ENCODE measurements at places on chromosomes 2 and 18.

DNA sequence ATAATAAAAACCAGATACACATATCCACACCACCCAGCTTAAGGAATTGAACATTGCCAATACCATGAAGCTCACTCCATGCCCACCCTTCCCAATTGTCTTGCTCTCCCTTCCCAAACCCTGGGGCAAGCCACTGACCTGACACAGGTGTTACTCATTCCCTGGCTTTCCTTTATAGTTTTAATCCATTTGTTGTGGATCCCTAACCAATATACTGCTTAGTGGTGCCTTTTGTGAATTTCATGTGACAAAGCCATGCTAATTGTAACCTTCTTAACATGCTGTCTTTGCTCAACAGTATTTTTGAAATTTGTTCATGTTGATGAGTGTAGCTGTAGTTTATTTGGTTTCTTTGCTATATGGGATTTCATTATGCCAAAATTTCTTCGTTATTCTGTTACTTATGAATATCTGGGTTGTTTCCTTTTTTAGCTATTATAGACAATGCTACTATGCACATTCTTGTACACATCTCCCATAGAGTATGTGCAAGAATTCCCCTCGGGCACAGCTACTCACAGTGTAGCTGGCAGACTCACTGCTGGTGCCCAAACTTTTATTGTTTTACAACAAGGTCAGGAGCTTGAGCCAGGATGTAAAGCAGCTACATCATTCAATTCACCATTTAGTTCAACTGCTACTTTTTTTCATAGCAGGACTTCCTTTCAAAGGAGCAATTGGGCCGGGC, 90.8 kb upstream of the ATL2 start:
- DNase-seq, result no peak

- DNase-seq, result no peak
Observed at GRCh38 chr2:48341551-48342133, 188.3 kb upstream of the STON1 start.

GRCh38 chr18:23369266-23369665, 83.8 kb upstream of the RIOK3 start:
- DNase-seq, result no peak

GRCh38 chr2:183592271-183592670, 468.0 kb downstream of the NUP35 start:
- no peak for DNase-seq

DNA sequence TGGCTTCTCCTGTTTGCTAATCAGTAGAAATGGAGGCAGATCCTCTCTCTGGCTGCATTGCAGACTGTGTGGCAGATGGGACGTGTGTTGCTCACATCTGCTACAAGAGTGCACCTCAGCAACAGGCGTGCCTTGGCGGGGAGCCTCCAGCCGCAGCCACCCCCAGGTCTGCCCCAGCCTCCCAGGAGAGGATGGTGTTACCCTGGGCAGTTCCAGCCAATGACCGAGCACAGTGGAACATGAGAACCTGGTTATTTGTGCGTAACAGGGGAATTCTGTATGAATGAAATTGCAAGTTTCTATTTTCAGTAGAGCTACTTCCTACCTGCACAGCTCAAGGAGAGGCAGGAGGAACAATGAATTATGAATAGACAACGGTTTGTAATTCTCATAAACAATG, 130.6 kb upstream of the CBLN2 start:
- no peak for DNase-seq

DNA sequence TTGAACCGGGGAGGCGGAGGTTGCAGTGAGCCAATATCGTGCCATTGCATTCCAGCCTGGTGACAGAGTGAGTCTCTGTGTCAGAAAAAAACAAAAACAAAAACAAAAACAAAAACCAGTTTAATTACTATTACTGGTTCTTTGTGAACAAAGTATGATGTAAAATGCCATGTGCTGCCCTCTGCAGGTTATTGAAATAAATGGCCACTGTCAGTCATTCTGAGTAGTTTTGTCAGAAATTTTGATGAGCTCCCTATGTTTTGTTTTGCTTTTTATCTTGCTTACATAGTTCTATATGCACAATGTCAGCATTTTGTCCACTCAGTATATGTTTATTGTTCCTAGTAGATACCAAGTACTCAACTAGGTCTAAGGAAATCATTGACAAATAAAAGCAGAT, 423.6 kb upstream of the CHST9 start:
- DNase-seq, result no peak

DNA sequence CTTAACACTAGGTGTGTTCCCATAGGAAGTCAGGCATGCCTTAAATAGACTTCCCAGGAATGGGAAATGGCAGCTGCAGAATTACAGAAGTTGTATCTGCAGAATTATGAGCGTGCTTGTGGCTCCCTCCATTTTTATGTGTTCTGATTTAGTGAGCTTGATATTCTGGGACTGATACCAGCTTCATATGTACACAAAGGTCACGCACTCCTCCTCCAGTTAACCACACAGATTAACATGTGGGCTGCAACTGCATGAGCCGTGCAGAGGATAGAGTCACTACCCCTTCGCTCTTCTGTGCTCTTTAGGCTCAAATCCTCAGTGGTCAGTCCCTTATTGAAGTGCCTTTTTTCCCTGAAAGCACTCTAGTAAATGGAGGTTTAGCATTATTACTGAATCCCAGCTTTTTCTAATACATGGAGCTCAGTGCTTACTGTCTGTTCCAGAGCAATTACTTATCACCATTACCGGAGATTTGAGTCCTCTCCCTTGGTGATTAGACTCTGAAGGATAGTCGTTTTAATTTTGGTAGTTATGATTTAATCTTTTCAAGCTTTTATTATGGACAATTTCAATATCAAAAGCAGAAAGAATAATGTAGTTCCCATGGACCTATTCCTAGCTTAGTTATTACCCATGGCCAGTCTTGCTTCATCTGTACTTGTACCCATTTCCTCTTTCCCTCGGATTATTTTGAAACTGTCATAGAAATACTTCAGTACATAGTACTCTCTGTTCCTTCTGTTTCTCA, 238.3 kb downstream of the PRKCE start:
- no peak for DNase-seq

DNA sequence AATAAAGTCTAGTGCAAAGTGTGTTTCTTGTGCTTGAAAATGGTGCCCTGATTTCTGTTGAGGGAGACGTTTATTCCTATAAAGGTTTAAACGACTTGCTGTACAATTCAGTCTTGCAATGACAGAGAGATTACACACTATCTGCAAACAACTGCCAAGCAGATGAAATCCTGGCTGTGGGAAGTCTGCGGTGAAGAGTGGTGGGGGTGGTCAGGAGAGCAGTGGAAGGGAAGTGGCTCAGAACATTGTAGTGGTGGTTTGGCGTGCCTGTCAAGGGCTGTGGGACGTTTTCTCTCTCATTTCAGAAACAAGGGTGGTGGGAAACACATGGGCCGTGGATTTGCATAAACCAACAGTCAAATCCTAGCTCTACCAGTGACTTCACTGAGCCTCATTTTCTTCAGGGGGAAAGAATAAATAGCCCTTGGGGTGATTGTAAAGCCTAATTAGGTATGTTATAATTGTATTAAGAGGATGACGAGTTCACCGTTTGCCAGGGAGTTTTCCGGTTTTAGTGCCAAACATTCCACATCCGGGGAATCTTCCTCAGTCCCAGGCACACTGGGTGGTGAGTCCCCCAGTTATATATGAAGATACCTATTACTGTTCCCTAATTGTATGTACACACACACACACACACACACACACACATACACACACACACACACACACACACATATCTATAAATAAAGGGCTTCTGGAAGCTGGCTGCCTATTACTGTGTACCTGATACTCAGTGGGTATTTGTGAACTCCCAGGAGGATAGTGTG, 115.0 kb downstream of the SPTBN1 start:
- DNase-seq, result no peak

DNA sequence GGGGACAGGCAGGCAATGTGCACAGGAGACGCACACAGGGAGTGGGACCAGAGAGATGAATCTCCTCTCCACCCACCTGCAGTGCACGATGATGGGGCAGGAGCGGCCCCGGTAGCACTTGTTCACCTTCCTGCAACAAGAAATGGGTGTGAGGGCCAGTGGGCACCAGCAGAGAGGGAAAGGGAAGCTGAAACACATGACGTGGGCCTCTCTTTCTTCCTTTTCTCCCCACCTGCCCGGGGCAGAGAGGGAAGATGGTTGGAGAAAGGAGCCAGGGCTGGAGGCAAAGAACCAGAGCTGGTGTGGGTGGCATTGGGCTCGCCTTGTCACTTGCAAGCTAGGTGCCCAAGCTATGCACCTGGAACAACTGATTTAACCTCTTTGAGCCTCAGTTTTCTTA, 12.2 kb downstream of the DNAJB2 start:
- DNase-seq, result no peak

DNA sequence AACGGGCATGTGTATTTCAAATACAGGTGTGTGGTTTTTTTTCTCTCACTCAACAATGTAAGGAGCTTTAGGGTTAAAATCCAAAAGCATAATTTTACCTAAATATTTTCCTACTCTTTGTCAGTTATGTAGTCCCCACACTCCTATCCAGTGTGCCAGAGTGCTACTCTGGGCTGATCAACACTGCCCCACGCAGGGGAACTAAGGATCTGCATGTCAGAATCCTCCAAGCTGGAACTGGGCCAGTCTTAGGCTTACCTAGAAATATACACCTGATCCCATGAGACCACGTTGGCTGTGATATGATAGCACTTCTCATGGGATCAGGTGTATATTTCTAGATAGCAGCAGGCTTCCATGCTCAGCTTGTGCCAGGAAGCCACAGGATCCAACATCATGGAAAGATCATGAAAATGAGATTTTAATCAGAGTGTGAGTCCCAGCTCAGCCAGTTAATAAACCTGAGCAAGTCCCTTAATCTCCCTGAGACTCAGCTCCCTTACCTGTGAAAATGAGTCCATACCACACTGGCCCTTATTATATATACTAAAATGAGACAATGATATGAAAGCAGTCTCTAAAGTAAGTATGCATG, 29.7 kb downstream of the CCDC141 start:
- no peak for DNase-seq

GRCh38 chr2:73291093-73291460, 2.3 kb downstream of the EGR4 start:
- DNase-seq, result peak; percentile 86

GRCh38 chr2:107582487-107582886, 244.2 kb upstream of the RGPD4 start:
- no peak for DNase-seq

GRCh38 chr2:188623995-188624643, 332.4 kb downstream of the GULP1 start:
- no peak for DNase-seq

GRCh38 chr18:45423659-45424058, 191.6 kb upstream of the SLC14A2 start:
- no peak for DNase-seq

DNA sequence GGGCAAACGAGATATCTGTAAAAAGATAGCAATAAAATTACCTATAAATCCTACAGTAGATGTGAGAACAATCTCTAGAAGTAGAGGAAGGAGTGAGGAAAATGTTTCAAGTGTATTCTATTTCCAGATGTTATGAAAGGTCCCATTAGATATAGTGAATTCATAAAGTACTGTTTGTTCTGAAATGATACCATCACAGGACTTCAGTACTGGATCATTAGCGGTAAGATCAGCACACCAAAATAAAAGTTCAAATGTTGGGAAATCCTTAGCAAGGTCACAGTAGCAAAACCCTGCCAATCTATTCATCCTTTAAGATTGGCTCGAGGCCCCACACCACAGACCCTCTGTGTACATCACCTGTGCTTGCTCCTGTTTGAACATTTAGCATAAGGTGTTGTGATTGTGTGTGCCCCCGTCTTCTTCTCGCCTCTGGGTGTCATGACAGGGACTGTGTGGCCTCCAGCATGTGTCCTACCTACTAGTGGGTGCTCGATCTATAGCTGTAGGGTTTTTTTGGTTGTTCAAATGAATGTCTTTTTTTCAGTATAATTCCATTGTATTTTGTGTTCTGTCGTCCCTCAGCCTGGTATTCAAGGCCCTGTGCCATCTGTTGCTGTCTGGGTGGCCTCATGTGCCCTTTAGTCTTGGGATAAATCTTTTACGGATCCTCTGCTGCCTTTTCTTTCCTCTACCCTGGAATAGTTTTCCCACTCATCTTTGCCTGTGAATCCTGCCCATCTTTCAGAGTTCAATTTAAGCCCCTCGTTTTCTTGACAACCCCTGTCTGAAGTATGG, 9.1 kb downstream of the MFSD6 start:
- no peak for DNase-seq

DNA sequence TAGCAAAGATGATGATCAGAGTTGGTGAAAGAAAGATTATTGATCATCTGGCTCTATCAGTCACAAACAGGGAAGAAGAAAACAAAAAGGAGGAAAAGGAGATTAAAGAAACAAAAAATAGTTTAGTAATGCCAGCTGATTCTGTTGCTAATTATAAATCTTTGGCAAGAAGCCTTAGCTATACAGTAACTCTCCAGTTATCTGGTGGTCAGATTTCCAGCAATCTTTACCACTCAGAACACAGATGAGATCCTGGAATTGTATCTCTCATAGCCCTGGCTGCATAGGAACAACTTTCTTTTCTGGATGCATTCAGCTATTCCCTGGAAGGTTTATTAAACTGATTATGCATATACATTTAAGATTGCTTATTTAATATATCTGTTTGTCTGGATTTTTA, 256.8 kb upstream of the ZEB2 start:
- no peak for DNase-seq

GRCh38 chr18:8375249-8375648, 234.0 kb upstream of the RAB12 start:
- no peak for DNase-seq

DNA sequence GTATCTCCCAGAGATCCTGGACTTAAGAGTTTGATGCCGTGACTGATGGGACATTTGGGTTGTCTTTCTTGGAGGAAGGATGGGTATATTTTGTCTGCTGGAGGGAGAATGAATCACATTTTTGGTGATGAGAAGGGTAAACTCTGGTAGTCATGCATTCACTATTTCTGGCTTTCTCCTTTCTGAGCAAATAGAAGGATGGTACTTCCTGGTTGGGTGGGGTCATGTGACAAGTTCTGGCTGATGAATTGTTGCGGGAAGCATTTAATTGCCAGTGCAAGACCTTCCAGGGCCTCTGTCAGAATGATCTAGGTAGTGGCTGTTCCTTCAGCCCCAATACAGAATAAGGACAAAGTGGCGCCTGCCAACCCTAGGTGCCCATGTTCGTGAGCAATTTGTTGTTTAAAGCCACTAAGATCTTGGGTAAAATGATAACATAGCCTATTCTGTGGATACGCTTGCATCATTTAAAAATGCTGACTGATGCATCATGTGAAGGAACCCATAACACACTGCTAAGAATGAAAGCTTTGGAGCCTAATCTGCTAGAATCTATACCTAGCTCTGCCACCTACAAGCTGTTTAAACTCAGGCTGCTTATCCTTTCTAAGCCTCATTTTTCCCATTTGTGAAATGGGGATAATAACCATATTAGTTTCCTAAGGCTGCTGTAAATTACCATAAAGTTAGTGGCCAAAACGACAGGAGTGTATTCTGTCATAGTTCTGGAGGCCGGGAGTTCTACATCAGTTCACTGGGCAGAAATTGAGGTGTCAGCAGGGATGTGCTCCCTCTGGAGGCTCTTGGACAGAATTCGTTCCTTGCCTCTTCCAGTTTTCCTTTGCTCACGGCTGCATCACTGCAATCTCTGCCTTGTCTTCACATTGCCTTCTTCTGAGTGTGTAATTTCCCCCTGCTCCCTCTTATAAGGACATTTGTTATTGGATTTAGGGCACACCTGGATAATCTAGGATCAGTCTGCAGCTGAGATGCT, 281.3 kb downstream of the AGPS start:
- DNase-seq, result no peak

Measured in osteocyte (in vitro differentiated cells).